Stromal cell of bone marrow (primary cell): ENCODE measurements at places on chromosomes 5 and 9.

DNA sequence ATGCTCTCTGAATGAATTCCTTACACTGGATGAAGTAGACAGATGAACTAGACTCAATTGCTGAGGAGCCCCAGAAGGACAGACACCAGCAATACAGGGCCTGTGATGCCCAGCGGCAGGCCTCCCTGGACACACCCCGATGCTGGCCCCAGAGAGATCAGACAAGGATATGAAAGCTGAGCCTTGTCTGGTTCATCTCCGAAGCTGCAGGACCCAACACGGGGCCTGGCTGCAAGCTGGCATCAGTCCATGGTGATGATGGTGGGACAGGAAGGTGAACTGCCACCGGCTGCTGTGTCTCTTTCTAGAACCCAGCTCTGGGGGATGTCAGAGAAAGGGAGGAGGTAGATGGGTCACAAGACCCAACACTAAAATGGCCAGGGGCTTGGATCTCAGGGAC, 104.0 kb upstream of the LMX1B start:
- no peak for DNase-seq

- no peak for DNase-seq
Measured at GRCh38 chr9:128188209-128188608, 3.2 kb downstream of the CIZ1 start.

DNA sequence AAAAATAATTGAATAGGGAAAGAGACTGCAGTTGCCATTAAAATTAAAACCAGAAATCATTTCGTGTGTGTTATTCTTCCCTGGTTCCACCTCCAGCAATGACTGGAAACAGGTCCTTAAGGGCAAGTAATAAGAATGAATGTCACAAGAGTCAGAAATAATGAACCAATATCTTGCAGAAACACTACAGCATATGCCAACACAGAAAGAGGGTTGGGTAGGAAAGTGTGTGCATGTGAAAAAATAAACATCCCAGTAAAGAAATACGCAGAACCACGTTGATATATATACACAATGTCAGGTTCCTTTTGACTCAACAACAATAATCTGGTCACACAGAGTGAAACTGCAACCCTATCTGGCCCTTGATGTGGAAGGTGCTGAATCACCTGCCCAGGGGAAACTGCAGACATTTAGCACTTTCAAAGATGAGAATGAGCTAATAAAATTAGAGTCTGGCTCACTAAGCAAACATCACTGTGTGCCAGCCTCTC, 15.0 kb downstream of the HMHB1 start:
- DNase-seq: no peak

DNA sequence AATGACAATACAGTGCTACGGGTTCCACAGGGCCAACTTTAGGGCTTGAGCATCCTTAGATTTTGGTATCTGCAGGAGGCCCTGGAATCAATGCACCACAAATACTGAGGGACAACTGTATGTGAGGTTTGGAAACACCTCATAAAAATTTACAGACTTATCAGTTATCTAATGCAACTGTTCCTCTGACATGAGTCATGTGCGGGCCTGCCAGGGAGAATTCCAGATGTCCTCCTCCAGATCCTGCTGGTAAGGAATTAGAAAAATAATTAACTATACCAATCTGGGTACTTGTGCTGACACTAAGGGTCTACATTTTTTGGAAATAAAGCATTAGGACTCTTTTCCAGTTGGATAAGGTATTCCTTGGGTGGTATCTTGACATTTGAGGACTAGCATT, 333.3 kb downstream of the ARRDC3 start:
- DNase-seq: no peak

- no peak for DNase-seq
Measured at GRCh38 chr5:174272671-174273070, 227.2 kb downstream of the NSG2 start.

- DNase-seq: no peak
Measured at GRCh38 chr5:52731274-52732027, 56.3 kb upstream of the ITGA1 start.

- peak; percentile 63 for DNase-seq
Measured at GRCh38 chr5:102511666-102512065, 12.9 kb upstream of the SLCO6A1 start.

DNA sequence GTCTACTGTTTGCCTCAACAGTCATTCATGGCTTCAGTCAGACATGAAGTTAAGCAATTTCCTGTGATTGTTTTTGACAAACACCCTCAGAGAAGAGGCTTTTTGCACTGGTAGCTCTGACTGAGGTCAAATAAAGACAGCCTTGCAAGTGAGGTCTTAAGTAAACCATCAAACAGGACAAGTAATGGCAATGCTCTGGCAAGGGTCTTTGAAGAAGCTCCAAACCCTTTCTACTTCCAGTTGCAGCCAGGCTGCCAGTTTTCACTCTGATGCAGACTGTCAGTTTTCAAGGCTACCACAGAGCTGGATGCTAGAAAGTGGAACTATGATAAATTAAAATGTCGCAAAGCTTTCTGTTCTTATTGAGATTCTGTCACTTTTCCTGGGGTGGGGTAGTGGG, 421.5 kb upstream of the PTGER4 start:
- no peak for DNase-seq

GRCh38 chr5:57779383-57780223, 297.0 kb upstream of the ACTBL2 start:
- no peak for DNase-seq

GRCh38 chr9:80952363-80952922, 736.9 kb downstream of the TLE1 start:
- DNase-seq: no peak

GRCh38 chr5:60196385-60197113, 303.0 kb upstream of the PDE4D start:
- peak; percentile 89 for DNase-seq

- no peak for DNase-seq
Measured at GRCh38 chr5:68843624-68844364, 250.0 kb upstream of the SLC30A5 start.

- no peak for DNase-seq
Measured at GRCh38 chr9:99180199-99180598, 41.5 kb downstream of the ALG2 start.

- DNase-seq: no peak
Measured at GRCh38 chr5:68502531-68502930, 287.0 kb downstream of the PIK3R1 start.

- DNase-seq: no peak
Measured at GRCh38 chr5:32612134-32612888, 27.0 kb downstream of the SUB1 start.

DNA sequence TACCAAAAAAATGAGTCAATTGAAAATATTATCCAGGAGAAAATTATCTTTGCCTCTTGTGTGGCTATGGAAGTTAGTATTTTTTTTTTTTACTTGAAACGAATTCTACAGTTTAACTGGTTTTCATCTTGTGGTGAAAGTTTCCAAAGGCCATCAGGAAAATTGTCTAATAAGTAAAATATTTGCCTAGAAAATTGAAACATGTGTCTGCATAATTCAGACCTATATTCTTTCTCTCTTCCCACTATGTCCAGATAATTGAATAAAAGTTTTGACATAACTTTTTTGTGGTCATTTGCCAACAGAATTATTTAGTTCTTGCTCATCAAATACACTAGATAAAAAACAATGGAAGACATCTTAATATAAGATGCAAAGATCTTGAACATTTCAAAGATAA, 321.5 kb upstream of the RPS23 start:
- DNase-seq: no peak

- DNase-seq: no peak
Measured at GRCh38 chr5:119400245-119400644, 44.4 kb downstream of the TNFAIP8 start.

GRCh38 chr5:161411156-161411555, 135.4 kb downstream of the GABRB2 start:
- DNase-seq: no peak

DNA sequence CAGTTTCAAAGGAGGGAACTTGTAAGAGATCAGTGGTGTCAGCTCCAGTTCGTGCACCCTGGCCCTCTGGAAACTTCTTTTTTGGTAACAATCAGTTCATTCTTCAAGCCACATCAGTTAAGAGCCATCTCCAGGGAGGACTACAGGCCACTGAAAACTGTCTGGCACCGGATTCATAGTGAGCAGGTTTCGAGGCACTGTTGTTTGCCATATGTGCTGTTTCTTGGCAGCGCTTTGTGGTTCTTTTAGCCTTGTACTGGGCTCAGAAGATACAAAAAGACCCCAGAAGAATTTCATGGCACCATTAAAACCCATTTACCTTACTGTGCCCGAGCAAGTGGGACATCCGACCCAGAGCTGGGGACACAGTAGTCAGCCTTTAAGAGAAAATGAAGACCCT, 68.5 kb downstream of the OTULIN start:
- no peak for DNase-seq

DNA sequence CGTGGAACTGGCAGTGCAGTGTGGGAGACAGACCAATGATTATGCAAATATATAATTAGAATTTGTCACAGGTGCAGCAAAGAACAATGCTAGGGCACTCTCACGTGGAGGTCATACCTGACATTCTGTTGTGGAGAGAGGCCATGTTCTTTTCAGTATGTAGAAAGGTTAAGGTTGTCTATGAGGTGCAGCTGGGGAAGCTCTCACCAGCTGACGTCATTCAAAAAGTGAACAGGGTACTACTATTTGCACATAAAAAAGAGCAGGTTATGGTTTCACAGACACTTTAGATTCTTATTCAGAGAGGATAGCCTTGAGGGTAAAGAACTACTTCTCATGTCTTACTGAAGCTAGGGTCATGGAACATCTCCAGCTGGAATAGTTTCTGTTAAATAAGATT, 19.1 kb downstream of the SH3GL2 start:
- DNase-seq: no peak
